Endodermal cell (in vitro differentiated cells): ENCODE measurements at places on chromosomes 16 and 17.

- DNase-seq: no peak
Observed at GRCh38 chr16:87384162-87384874, 742 bp upstream of the FBXO31 start.

DNA sequence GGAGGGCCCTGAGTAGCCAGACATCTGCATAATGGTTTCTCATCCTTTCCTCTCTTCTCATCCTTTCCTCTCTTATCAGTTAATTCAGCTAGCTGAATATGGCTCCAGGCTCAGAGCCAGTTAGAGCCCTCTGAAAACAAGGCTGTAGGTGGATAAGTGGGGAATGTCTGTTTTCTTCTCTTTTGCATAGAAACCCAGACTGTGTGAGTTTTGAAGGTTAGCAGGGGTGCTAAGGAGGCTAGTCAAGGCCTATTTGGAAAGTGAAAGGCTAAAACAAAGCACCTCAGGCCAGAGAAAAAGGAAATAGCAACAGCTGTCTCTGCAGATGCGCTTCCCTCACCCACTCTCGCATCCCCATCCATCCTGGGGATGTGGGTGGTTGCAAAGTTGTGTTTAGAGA lies 420.9 kb downstream of the SHISA9 start:
- DNase-seq: peak; percentile 58

- no peak for DNase-seq
Observed at GRCh38 chr16:16172991-16173390, 50.3 kb downstream of the ABCC6 start.

DNA sequence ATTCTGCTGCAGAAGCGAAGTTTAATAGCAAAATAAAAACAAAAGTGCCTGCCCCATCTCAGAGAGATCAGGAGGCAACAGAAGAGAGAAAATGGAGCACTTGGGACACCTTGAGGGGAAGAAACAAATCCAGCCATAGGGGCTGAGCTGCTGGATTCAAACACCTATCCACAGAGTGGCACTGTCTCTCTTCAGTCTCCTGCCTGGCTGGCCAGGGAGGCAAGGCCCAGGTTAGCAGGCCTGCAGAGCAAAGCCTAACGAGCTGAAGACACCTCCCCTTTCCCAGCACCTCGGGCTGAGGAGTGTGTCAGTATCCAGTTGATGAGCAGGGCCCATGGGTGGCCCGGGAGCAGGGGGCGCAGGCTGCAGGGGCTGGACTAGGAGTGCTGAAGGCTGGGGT lies 8.8 kb upstream of the KRT31 start:
- peak; percentile 67 for DNase-seq

- DNase-seq: no peak
Observed at GRCh38 chr17:17172990-17173389, 33.1 kb downstream of the PLD6 start.

GRCh38 chr16:69049146-69049545 lies 56.3 kb upstream of the HAS3 start:
- DNase-seq: no peak
